ENCODE measurements at places on chromosomes 2 and 18. TPM values are rescaled to one million over a fixed set of nuclear protein-coding genes. Genes with fewer than 3 reads are reported as not detected.

Gene CD207
- total RNA-seq, result not detected

Gene CAVIN2
- total RNA-seq, result not detected

Gene CDK15
- total RNA-seq, result not detected

Gene HOXD13
- total RNA-seq, result not detected

Gene WNT6
- not detected for total RNA-seq

Gene SKOR2
- total RNA-seq, result 0.18 TPM

Gene HAAO
- total RNA-seq, result 5.3 TPM

Gene ANKRD29
- total RNA-seq, result 2.1 TPM

Gene CAPN13
- total RNA-seq, result 5.0 TPM

Gene CDH2
- 36.2 TPM for total RNA-seq

Gene PRSS56
- not detected for total RNA-seq

Gene DSC2
- total RNA-seq, result 24.9 TPM

Gene SCN7A
- total RNA-seq, result 0.11 TPM

DNA sequence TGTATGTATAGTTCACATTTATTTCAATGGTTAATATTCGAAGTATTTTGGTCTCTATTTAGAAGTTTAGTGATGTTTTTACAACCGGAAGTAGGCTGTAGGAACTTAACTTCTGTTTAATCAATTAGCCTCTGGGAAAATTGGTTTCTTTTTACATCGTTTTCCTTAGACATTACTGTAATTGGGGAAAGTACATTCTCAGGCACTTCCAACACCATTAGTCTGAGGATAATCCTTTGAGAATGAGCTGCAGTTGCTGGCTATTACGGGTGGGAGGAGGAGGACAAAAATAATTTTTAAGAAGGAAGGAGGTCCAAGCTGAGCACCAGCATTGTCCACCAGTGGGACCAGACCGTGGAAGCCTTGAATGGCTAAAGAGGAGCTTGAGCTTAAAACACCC is 70.4 kb upstream of the ST3GAL5 start:
- no peak for DNase-seq
- no peak overlapping the region for H3K4me3 ChIP-seq
- H3K4me1 ChIP-seq, result peaks cover 4% of the 10 kb centered on the region
- H3K27ac ChIP-seq, result no peak overlapping the region

DNA sequence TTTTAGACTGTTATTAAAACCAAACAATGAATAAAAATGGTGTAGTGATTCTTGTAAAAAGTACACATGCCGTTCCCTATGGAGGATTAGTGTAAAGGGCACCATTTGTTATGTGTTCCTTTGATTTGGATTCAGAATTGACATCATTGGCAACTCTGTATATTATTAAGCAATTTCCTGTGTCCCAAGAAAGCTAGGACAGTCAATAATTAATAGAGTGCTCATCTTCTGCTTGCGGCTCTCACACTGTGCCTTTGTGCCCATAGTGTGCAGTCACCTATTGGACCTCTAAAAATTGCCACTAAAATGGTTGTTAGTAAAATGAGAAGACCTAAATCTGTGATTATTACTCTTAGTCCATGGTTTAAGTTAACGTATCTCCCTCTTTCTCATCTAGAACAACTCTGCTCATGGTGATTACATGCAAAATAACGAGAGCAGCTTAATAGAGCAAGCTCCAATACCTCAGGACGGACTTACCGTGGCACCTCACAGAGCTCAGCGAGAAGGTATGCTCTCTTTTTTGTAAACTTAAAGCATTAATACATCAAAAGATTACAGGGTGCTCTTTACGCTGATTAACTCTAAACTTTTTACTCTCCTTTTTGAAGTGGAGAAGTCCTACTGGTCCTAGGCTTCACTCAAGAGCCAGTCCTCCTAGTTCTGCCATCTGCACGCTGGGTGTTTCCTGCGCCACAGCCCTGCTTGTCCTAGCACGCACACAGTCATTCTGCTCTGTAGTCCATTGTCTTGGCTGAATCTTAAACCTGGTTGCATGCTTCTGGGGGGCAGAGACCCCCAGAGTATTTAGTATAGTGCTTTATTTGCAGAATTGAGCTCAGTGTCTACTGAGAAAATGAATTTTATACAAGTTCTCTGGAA is 16.7 kb downstream of the ZCCHC2 start:
- H3K4me3 ChIP-seq, result no peak overlapping the region
- no peaks in the 10 kb centered on the region for H3K27me3 ChIP-seq
- no peak for DNase-seq

DNA sequence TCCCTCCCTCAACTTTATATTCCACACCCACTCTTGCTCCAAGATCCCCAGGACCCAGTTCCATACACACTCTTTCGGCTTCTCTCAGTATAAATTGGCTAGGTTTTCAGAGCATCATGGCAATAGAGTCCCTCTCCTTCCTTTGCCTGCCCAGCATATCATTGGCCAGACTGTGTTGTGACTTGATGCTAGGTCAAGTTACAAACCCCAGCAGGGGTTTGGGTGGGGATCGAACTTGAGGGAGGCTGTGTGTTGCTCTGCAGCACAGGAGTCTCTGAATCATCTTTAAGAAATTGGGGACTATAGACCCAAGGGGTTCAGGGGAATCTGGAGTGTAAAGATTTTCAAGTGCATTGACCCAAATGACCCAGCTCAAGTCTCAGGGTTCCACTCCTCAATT is 477.5 kb upstream of the MEIS1 start:
- H3K4me1 ChIP-seq, result 0 out of 2 replicates have a peak, but pooled peaks cover 3% of the 10 kb centered on the region
- H3K27ac ChIP-seq, result no peak overlapping the region
- H3K27me3 ChIP-seq, result no peaks in the 10 kb centered on the region
- H3K36me3 ChIP-seq, result no peaks in the 10 kb centered on the region

- no peaks in the 10 kb centered on the region for H3K27me3 ChIP-seq
- H3K4me1 ChIP-seq, result no peaks in the 10 kb centered on the region
- no peaks in the 10 kb centered on the region for H3K36me3 ChIP-seq
- DNase-seq, result no peak
Observed at GRCh38 chr2:220240641-220241040, 613.2 kb downstream of the SLC4A3 start.

- H3K4me1 ChIP-seq, result no peaks in the 10 kb centered on the region
- no peaks in the 10 kb centered on the region for H3K36me3 ChIP-seq
- H3K27me3 ChIP-seq, result no peaks in the 10 kb centered on the region
- no peak overlapping the region for H3K4me3 ChIP-seq
Observed at GRCh38 chr18:5464251-5464650, 79.5 kb downstream of the EPB41L3 start.

- no peak overlapping the region for H3K4me3 ChIP-seq
- peak; percentile 78 for DNase-seq
- H3K4me1 ChIP-seq, result peaks cover 4% of the 10 kb centered on the region
- H3K27ac ChIP-seq, result no peak overlapping the region
Observed at GRCh38 chr2:38146907-38147307, 71.0 kb upstream of the CYP1B1 start.

- no peak overlapping the region for H3K4me3 ChIP-seq
- no peaks in the 10 kb centered on the region for H3K4me1 ChIP-seq
- H3K27me3 ChIP-seq, result no peaks in the 10 kb centered on the region
- no peak overlapping the region for H3K27ac ChIP-seq
- H3K36me3 ChIP-seq, result no peaks in the 10 kb centered on the region
Observed at GRCh38 chr18:68284236-68284780, 430.6 kb downstream of the TMX3 start.

DNA sequence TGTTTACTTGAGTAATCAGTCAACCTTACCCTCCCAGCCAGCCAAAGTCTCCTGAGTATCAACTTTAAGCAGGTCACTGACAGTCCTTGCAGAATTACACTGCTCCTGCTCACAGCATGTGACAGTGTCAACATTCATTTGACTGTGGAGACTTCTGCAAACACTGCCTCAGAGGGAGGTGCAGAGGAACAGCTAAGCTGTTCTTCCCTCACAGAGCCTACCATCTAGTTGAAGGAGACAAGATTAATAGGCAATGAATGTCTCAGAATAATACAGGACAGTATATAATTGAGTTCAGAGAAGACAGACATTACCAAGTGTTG is 11.9 kb downstream of the SLC14A2 start:
- peaks cover 2% of the 10 kb centered on the region for H3K4me1 ChIP-seq
- H3K27ac ChIP-seq, result no peak overlapping the region
- no peak overlapping the region for H3K4me3 ChIP-seq
- no peaks in the 10 kb centered on the region for H3K27me3 ChIP-seq
- H3K36me3 ChIP-seq, result no peaks in the 10 kb centered on the region

GRCh38 chr2:16031058-16031847 is 90.9 kb downstream of the MYCN start:
- no peaks in the 10 kb centered on the region for H3K27me3 ChIP-seq
- DNase-seq, result no peak
- no peak overlapping the region for H3K4me3 ChIP-seq
- H3K36me3 ChIP-seq, result no peaks in the 10 kb centered on the region
- no peak overlapping the region for H3K27ac ChIP-seq

GRCh38 chr2:151171186-151171585 is 90.5 kb downstream of the RBM43 start:
- H3K27me3 ChIP-seq, result no peaks in the 10 kb centered on the region
- H3K4me3 ChIP-seq, result no peak overlapping the region
- H3K4me1 ChIP-seq, result peaks cover 5% of the 10 kb centered on the region
- H3K27ac ChIP-seq, result no peak overlapping the region
- no peaks in the 10 kb centered on the region for H3K36me3 ChIP-seq

- H3K27ac ChIP-seq, result no peak overlapping the region
- no peaks in the 10 kb centered on the region for H3K27me3 ChIP-seq
- DNase-seq, result no peak
- peaks cover 31% of the 10 kb centered on the region for H3K36me3 ChIP-seq
- H3K4me3 ChIP-seq, result no peak overlapping the region
- H3K4me1 ChIP-seq, result no peaks in the 10 kb centered on the region
Observed at GRCh38 chr18:34583895-34584294, 126.2 kb upstream of the DTNA start.

- DNase-seq, result no peak
- H3K27me3 ChIP-seq, result peaks cover 11% of the 10 kb centered on the region
- H3K4me3 ChIP-seq, result no peak overlapping the region
Observed at GRCh38 chr2:236568922-236569572, 578 bp upstream of the ACKR3 start.

GRCh38 chr2:49938268-49938667 is 784.0 kb upstream of the FSHR start:
- no peaks in the 10 kb centered on the region for H3K36me3 ChIP-seq
- H3K27ac ChIP-seq, result no peak overlapping the region
- no peak for DNase-seq
- no peaks in the 10 kb centered on the region for H3K4me1 ChIP-seq

GRCh38 chr18:13136904-13137669 is 81.5 kb upstream of the LDLRAD4 start:
- H3K4me3 ChIP-seq, result peak overlapping the region; percentile 65
- DNase-seq, result no peak
- no peak overlapping the region for H3K27ac ChIP-seq
- no peaks in the 10 kb centered on the region for H3K4me1 ChIP-seq
- H3K27me3 ChIP-seq, result peaks cover 4% of the 10 kb centered on the region

All from H9 (cell line).